Progenitor cell of endocrine pancreas (in vitro differentiated cells): ENCODE measurements at places on chromosomes 7 and 10. TPM values are rescaled to one million over a fixed set of nuclear protein-coding genes. Genes with fewer than 3 reads are reported as not detected.

The URGCP gene
- total RNA-seq: 40.0 and 40.8 TPM in 2 replicates

DNA sequence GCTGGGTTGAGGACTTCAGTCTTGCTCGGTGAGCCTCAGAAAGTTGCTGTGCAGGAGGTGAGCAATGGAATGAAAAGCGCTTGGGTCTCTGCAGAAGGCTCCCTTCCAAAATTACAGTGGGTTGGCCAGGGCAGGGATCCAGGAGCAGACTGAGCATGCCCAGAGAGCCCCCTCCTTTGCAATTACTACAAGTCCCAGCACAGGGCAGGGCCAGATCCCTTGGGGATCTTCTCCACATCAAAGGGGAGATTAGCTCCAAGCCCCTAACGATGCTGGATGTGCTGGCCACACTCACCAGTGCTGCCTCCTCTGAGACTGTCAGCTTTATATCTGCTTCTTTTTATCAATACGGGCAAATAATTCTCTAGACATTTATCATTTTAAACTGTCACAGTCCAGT lies 337.5 kb downstream of the RPS24 start:
- no peaks in the 10 kb centered on the region for H3K36me3 ChIP-seq
- peaks cover 14% of the 10 kb centered on the region for H3K4me1 ChIP-seq
- H3K27me3 ChIP-seq: peaks cover 66% of the 10 kb centered on the region
- no peak overlapping the region for H3K27ac ChIP-seq
- H3K4me3 ChIP-seq: no peak overlapping the region

- peak overlapping the region; percentile 85 for H3K27ac ChIP-seq
- H3K4me3 ChIP-seq: no peak overlapping the region
- H3K27me3 ChIP-seq: no peaks in the 10 kb centered on the region
- no peaks in the 10 kb centered on the region for H3K36me3 ChIP-seq
- H3K4me1 ChIP-seq: peaks cover 24% of the 10 kb centered on the region
- no peak for DNase-seq
These were observed 35.6 kb downstream of the SRPK2 start for GRCh38 chr7:105352901-105353668.

- H3K36me3 ChIP-seq: no peaks in the 10 kb centered on the region
- H3K27ac ChIP-seq: no peak overlapping the region
- H3K4me3 ChIP-seq: no peak overlapping the region
- H3K4me1 ChIP-seq: no peaks in the 10 kb centered on the region
- H3K27me3 ChIP-seq: no peaks in the 10 kb centered on the region
These were observed 64.3 kb upstream of the RET start for GRCh38 chr10:43012578-43012977.

DNA sequence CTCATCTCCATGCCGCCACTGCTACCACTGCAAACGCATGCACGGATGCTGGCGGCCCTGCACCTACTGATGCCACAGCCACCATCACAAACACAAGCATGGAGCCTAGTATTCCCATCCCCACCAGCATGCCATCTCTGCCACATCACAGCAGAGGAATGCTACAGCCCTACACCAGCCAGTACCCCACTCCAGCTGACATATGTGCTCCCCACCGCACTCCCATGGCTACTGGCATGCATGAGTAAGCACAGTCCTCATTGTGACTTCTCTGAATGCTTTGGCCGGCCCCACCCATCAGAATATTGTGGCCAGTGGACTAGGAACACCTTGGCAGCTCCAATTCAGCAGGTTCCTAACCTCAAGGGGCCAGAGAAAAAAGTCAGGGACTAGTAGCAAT lies 705.5 kb downstream of the POM121L12 start:
- no peaks in the 10 kb centered on the region for H3K27me3 ChIP-seq
- H3K36me3 ChIP-seq: no peaks in the 10 kb centered on the region
- H3K4me1 ChIP-seq: no peaks in the 10 kb centered on the region
- no peak overlapping the region for H3K4me3 ChIP-seq
- DNase-seq: no peak

DNA sequence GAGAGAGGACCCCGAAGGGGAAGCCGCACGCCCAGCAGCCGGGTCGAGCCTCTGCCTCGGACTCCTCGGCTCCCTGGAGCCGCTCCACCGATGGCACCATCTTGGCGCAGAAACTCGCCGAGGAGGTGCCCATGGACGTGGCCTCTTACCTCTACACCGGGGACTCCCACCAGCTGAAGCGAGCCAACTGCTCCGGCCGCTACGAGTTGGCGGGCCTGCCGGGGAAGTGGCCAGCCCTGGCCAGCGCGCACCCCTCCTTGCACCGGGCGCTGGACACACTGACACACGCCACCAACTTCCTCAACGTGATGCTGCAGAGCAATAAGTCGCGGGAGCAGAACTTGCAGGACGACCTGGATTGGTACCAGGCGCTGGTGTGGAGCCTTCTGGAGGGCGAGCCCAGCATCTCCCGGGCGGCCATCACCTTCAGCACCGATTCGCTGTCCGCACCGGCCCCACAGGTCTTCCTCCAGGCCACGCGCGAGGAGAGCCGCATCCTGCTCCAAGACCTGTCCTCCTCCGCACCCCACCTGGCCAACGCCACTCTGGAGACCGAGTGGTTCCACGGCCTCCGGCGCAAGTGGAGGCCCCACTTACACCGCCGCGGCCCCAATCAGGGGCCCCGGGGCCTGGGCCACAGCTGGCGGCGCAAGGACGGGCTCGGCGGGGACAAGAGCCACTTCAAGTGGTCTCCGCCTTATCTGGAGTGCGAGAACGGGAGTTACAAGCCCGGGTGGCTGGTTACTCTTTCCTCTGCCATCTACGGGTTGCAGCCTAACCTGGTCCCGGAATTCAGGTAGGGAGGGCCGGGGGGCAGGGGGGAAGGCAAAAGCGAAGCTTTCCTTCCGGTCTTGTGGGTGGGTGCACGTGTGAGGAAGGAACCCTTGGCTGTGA lies 973 bp downstream of the GPR158 start:
- H3K4me3 ChIP-seq: peak overlapping the region; percentile 86
- DNase-seq: peak; percentile 38
- H3K36me3 ChIP-seq: no peaks in the 10 kb centered on the region
- peaks cover 11% of the 10 kb centered on the region for H3K4me1 ChIP-seq
- peaks cover 76% of the 10 kb centered on the region for H3K27me3 ChIP-seq

The C7orf33 gene
- total RNA-seq: not detected in 2 replicates

GRCh38 chr10:13956826-13957225 lies 370.1 kb downstream of the PRPF18 start:
- DNase-seq: no peak
- H3K27ac ChIP-seq: no peak overlapping the region
- H3K4me1 ChIP-seq: no peaks in the 10 kb centered on the region
- H3K36me3 ChIP-seq: no peaks in the 10 kb centered on the region
- no peak overlapping the region for H3K4me3 ChIP-seq
- H3K27me3 ChIP-seq: peaks cover 10% of the 10 kb centered on the region

DNA sequence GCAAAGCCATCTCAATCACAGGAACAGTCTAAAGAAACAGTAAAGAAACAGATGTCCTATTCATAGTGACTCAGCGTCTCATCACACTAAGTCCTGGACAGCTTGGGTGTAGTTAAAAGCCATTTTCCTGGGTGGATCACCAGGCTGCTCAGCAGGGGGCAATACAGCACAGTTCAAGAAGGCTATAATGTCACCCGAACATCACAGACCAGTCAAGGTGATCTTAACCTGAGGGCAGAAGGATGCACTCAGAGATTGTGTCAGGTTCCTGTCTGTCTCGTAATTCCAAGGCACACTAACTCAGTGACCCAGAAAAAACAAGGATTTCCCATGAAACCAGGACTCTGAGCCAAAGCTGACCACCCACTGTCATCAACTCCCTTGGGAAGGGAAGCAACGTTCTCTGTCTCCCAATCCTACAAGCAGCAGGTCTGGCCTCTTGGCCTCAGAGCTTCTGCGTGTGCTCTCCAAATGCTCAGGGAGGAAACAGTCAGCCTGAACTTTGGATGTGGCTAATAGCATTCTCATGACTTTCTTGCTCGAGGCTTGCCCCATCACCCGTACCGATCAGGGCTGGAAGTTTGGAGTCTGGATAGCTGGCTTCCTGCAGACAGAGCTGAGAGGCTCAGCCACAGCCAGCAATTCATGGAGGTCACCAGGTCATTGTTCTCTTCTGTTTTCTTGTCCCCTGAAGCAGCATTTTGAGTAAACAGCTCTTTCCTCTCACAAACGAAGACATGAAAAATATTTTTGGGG lies 90.4 kb upstream of the FAM171A1 start:
- no peak overlapping the region for H3K27ac ChIP-seq
- H3K36me3 ChIP-seq: no peaks in the 10 kb centered on the region
- H3K4me1 ChIP-seq: no peaks in the 10 kb centered on the region
- no peak overlapping the region for H3K4me3 ChIP-seq
- DNase-seq: no peak

DNA sequence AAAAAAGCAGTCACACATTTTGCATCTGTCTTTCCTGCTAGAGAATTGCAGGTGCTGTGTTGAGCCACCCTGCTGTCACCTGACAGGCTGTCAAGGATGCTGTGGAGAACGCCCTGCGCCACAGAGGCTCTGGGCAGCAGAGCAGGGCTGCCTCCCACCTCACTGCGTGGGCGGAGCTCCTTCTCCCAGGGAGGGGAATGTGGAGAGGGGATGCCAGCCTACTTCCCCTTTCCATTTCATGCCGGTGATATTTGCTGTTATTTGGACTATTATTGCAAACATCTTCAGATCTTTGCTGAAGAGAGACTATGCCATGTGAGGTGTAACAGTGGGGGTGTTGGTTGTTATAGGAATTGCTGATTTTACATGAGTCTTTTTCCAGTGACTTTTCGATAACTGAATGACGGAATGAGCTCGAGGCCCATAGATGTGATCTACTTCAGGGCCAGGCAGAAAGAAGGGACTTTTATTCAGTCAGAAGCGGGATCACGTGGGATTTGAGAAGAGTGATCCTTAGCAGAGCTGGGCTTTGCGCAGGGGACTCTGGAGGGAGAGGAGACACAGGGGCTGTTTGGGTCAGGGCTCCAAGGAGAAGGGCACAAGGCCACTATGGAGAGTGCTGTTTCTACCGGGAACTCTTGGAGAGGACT lies 13.6 kb upstream of the PRKAG2 start:
- H3K36me3 ChIP-seq: no peaks in the 10 kb centered on the region
- no peak for DNase-seq
- H3K4me1 ChIP-seq: peaks cover 1% of the 10 kb centered on the region
- peaks cover 68% of the 10 kb centered on the region for H3K27me3 ChIP-seq
- no peak overlapping the region for H3K27ac ChIP-seq
- H3K4me3 ChIP-seq: no peak overlapping the region

DNA sequence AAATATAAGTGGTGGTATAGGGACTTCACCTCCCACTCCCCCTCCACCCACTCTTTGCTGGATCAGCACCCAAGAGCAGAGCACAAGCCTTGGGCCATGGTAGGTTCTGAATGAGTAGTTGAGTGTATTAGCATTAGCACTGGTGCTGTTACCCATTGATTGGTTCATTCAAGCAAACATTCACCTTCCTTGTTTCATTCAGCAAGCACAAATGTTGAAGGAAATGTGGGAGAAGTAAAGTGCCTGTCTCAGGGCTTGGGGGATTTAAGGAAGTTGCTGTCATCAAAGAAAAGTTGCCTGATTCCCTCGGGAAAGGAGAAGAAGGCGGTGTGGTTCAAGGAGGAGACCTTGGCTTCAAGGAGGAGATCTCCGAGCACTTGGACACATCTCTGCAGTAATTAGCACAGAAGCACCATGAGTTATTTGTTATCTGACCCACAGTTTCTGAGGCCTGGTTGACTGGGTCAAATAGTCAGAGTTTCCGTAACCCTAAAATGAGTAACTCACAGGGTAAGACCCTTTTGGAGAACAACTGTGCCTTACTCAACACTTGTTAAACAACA lies 17.3 kb downstream of the IL2RA start:
- peaks cover 25% of the 10 kb centered on the region for H3K27me3 ChIP-seq
- no peak for DNase-seq
- no peaks in the 10 kb centered on the region for H3K36me3 ChIP-seq
- H3K27ac ChIP-seq: no peak overlapping the region

DNA sequence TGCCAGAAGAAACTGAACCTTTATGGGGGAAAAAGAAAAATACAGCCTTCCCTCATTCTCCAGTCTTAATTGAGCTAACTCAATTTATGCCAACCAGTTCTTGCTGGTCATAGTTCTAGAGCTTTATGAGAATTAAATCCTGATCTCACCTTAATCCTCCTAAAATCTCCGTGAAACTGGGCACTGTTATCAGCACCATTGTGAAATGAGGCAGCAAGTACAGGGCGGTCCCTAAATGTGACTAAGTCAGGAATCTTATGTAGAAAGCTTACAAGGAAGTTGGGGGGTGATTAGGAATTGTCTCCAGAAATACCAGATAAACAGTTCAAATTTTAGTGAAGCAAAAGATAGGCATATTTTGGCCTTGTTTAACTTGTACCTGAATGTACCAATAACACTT lies 10.7 kb upstream of the INSYN2A start:
- no peaks in the 10 kb centered on the region for H3K4me1 ChIP-seq
- no peak for DNase-seq
- H3K36me3 ChIP-seq: no peaks in the 10 kb centered on the region
- no peaks in the 10 kb centered on the region for H3K27me3 ChIP-seq
- H3K27ac ChIP-seq: no peak overlapping the region
- H3K4me3 ChIP-seq: no peak overlapping the region

The SLIT1 gene
- total RNA-seq: 23.8 and 25.5 TPM in 2 replicates

DNA sequence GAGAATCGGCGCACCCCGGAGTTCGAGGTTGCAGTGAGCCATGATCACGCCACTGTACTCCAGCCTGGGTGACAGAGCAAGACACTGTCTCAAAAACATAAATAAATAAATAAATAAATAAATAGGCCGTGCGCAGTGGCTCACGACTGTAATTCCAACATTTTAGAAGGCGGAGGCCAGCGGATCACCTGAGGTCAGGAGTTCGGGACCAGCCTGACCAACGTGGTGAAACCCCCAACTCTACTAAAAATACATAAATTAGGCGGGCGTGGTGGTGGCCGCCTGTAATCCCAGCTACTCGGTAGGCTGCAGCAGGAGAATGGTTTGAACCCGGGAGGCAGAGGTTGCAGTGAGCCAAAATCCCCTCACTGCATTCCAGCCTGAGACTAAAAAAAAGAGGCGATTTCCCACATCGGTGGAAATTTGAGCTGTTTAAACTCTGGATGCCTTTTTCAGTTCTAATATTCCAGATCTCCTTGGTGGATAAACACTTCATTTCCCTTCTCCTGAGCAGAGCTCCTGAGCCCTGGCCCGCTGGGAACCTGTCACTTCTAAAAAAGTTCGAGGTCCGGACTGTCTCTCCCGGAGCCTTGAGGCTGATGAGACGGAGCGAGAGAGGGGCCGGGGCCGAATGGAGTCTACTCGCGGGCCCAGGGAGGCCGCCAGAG lies 2.0 kb upstream of the NFKB2 start:
- no peak overlapping the region for H3K27ac ChIP-seq
- H3K36me3 ChIP-seq: no peaks in the 10 kb centered on the region
- H3K27me3 ChIP-seq: peaks cover 31% of the 10 kb centered on the region
- no peak for DNase-seq

DNA sequence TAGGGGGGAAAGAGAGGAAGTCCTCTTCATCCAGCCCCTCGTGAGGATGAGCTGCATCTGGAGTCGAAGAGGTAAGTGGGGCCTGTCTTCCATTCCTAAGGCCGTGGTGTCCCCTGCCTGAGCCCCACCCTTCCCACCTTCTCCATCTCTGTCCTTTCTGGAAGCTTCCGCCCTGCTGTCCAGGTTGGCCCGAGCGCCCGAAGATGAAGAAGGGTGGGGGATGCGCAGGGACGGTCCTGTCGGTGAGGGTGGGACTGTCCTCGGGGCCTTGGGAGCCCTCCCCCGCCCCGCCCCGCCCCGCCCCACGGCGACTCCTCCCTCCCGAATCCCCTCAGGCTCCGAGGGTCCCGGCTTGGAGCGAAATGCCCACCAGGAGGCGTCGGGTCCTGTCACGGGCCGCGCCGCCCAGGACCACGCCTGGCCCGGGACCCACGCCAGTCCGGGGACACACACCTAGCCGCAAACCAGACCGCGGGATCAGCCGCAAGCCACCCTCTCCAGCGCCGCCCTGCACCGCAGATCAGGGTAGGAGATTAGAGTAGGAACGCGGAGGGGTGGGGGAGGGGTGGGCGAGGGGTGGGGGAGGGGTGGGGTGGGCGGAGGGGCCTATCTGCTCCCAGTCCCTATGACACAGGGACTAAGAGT lies 15.3 kb downstream of the GPRIN2 start:
- peak overlapping the region; percentile 69 for H3K4me3 ChIP-seq
- H3K27me3 ChIP-seq: peaks cover 57% of the 10 kb centered on the region
- peaks cover 9% of the 10 kb centered on the region for H3K4me1 ChIP-seq
- H3K27ac ChIP-seq: peak overlapping the region; percentile 34
